Midbrain (tissue), 1 donor: ENCODE measurements at places on chromosomes 7 and 10.

GRCh38 chr7:8560501-8560900 is 127.1 kb downstream of the NXPH1 start:
- DNase-seq = no peak

GRCh38 chr10:116752563-116752962 is 10.2 kb upstream of the HSPA12A start:
- no peak for DNase-seq

GRCh38 chr10:79262959-79263746 is 84.1 kb upstream of the PPIF start:
- no peak for DNase-seq

GRCh38 chr10:17229016-17229716 is 1.1 kb downstream of the VIM start:
- no peak for DNase-seq

DNA sequence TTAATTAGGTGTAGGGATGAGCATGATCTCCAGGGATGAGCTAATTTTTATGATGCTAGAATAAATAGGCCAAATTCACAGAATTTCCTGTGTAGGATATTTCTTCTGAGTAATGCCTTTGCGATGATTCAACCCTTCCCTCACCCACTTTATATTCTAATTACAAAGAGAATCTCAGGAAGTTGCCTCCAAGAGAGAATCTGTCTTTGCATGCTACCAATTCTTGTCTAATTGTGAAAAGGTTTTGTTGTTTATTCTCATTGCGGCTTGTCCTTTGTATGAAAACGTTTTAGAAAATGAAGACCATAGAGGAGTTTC is 6.3 kb downstream of the C7orf57 start:
- no peak for DNase-seq

DNA sequence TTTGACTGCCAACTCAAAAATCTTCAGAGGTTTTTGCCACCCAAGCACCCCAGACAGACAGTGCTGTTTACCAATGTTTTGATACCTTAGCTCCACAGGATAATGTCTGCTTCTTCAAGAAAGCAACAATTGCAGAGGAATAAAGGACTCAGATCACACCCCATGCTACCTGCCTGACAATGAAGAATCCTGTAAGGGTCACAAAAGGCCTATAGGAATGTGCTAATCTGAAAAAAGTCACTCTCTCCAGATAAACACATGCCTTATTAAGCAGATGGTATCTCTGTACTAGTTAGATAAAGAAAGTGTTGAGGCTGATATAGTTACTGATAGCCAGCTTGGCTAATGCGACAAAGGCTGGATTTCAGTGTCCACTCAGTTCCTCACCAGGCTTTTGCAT is 1076.7 kb upstream of the SORCS1 start:
- no peak for DNase-seq

- no peak for DNase-seq
Observed at GRCh38 chr10:17431871-17432311, 22.5 kb downstream of the ST8SIA6 start.

GRCh38 chr7:69515495-69516212 is 82.6 kb upstream of the AUTS2 start:
- DNase-seq = no peak

GRCh38 chr7:28840592-28840995 is 117.5 kb downstream of the TRIL start:
- no peak for DNase-seq

GRCh38 chr7:30727061-30727945 is 24.6 kb upstream of the INMT start:
- no peak for DNase-seq

DNA sequence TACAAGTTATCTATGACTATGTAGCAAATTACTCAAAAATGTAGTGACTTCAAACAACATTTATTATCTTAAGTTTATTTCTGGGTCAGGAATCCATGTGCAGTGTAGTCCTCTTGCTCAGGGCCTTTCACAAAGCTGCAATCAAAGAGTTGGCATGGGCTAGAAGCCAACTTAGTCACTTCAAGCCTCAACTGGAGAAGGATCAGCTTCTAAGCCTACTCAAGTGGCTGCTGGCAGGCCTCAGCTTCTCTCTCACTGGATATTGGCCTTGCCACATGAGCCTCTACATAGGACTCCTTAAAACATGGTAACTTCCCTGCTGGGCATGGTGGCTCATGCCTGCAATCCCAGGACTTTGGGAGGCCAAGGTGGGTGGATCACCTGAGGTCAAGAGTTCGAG is 5.0 kb upstream of the NFE2L3 start:
- DNase-seq = no peak

DNA sequence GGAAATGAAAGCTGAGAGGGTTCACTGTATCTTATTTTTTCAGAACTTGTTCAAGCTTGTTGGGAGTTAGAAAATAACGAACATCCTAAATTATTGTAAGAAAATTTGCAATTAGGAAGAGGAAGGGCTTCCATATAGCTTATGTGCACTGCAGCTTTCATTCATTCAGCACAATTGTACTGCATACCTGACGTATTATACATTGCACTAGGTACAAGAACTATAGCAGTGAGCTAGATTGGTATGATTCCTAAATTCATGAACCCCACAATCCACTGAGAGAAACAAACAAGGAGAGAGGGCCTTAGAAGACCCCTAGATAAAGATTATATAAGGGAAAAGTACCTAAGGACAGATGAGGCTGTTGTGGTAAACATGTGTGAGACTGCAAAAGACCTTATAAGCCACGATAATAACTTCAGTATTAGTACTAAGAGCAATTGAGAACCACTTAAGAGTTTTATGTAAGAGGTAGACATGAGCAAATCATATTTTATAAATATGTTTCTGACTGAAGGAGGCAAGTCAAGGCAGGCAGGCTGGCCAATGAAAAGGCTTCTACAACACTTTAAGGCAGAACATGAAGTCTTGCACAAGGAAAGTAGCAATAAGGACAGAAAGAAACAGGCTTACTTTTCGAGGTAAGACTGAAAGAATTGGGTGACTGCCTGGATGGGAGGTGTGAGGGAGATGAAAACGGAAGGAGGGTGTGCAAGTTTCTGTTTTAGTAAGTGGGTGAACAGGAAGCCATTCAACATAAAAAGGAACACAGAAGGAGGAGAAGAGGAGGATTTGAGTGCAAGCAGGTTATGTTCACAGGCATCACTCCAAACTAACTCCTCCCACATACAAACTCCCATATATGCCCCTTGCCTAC is 77.9 kb upstream of the LRRN3 start:
- DNase-seq = no peak

- no peak for DNase-seq
Observed at GRCh38 chr10:98460837-98461499, 14.2 kb upstream of the HPS1 start.

GRCh38 chr7:115997221-115997620 is 33.3 kb downstream of the TFEC start:
- DNase-seq = no peak
